ENCODE measurements at places on chromosomes 5 and 9. TPM values are rescaled to one million over a fixed set of nuclear protein-coding genes. Genes with fewer than 3 reads are reported as not detected.

Gene MSX2
- total RNA-seq, result 0.36 TPM

Gene UGT3A2
- total RNA-seq, result not detected

Gene CYLC2
- not detected for total RNA-seq

Gene GFI1B
- total RNA-seq, result 0.19 TPM

Gene CD274
- 1.4 TPM for total RNA-seq

Gene CAVIN4
- 2.4 TPM for total RNA-seq

Gene SPATA6L
- not detected for total RNA-seq

Gene FOXI1
- total RNA-seq, result not detected

Gene NAIP
- 2.1 TPM for total RNA-seq

Gene ARID3C
- 0.19 TPM for total RNA-seq

Gene PDE8B
- total RNA-seq, result 0.05 TPM

Gene EPB41L4A
- total RNA-seq, result 1.2 TPM

Gene PHF24
- 0.05 TPM for total RNA-seq

Gene SPINK13
- not detected for total RNA-seq

Gene TCERG1
- total RNA-seq, result 93.1 TPM

Gene PCDHB8
- 7.5 TPM for total RNA-seq

Gene FRRS1L
- total RNA-seq, result not detected

Gene UGT3A1
- total RNA-seq, result not detected

Gene C9orf78
- total RNA-seq, result 71.9 TPM

Gene RNF208
- 0.17 TPM for total RNA-seq

Gene RNF183
- not detected for total RNA-seq

Gene GPX3
- total RNA-seq, result not detected

Gene ZNF618
- 3.4 TPM for total RNA-seq

Gene RABL6
- total RNA-seq, result 138 TPM

Gene IFNA2
- not detected for total RNA-seq

Data from A172 (cell line).